ENCODE measurements at places on chromosomes 5 and 9.

DNA sequence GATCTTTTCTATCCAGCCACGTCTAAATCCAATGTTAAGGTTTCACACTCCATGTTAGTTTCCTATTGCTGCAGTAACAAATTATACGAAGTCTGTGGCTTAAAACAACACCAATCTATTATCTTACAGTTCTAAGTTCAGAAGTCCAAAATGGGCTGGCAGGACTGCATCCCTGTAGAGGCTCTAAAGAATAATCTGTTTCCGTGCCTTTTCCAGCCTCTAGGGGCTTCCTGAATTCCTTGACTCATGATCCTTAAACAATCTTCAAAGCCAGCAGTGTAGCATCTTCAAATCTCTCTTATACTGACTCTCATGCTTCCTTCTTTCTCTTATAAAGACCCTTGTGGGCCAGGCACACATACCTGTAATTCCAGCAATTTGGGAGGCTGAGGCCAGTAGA is 6.8 kb downstream of the PLGRKT start:
- no peak for DNase-seq

DNA sequence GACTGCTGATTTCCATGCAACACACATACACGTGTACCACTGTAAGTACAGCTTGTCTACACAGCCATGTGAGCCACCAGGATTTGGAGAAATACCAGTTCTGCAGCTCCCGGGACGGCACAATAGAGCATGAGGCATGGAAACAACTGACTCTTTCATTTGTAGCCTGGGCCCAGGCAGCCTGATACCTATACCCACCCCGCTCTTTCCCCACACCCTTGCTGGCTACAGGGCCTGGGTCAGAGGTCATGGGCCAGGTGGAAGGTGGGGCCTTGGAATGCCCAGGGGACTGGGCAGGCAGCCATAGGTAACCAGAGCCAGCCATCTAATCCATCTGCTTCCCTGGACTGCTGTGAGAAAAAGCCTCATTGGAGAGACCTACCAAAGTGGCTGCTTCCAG is 39.0 kb upstream of the ZSWIM6 start:
- no peak for DNase-seq

GRCh38 chr5:154583671-154584177 is 105.7 kb upstream of the HAND1 start:
- DNase-seq = no peak

GRCh38 chr5:9712506-9712905 is 82.4 kb upstream of the TAS2R1 start:
- DNase-seq = no peak

- DNase-seq = no peak
Measured at GRCh38 chr5:8081179-8081578, 212.2 kb downstream of the MTRR start.

DNA sequence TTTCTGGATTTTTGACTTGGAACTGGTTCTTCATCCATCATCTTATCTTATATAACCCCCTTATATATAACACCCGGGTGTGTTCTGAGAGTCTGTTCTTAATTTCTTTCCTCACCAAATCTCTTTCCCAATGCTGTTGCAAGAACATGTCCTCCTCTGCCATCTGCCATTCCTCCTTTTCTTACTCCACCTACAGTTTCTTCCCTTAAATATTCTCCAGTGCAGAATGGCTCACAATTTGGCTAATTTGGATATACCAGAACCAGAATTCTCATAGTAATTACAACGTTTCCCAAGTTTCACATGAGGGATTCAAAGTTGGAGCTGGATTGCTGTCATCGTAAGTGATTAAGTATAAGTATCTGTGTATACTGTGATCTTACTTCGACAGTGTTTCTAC is 28.0 kb downstream of the SKP2 start:
- DNase-seq = no peak

GRCh38 chr5:128920345-128921215 is 44.7 kb upstream of the SLC27A6 start:
- no peak for DNase-seq
